ENCODE measurements at places on chromosomes 7 and 10. TPM values are rescaled to one million over a fixed set of nuclear protein-coding genes. Genes with fewer than 3 reads are reported as not detected.

The OR2A7 gene
- total RNA-seq, result 5.4 TPM

The IFIT5 gene
- total RNA-seq, result 25.9 TPM

The WEE2 gene
- total RNA-seq, result 0.14 TPM

The GTF2IRD1 gene
- total RNA-seq, result 0.74 TPM

The ESYT2 gene
- 112 TPM for total RNA-seq

The PON1 gene
- total RNA-seq, result not detected

The GPR26 gene
- not detected for total RNA-seq

The MSMB gene
- not detected for total RNA-seq

The SPDYE11 gene
- total RNA-seq, result not detected

The RAPGEF5 gene
- 0.17 TPM for total RNA-seq

The GNGT1 gene
- total RNA-seq, result not detected

The SNX10 gene
- total RNA-seq, result 5.8 TPM

The PRPS1L1 gene
- not detected for total RNA-seq

The CYP3A7 gene
- total RNA-seq, result not detected

The COL26A1 gene
- total RNA-seq, result not detected

The TMEM106B gene
- total RNA-seq, result 16.9 TPM

The CRHR2 gene
- not detected for total RNA-seq

The LIPM gene
- not detected for total RNA-seq

The PGAM1 gene
- total RNA-seq, result 50.7 TPM

The SUN1 gene
- total RNA-seq, result 104 TPM

The PLCE1 gene
- 0.03 TPM for total RNA-seq

The PDZD7 gene
- 3.1 TPM for total RNA-seq

The SLC13A1 gene
- not detected for total RNA-seq

The TAS2R41 gene
- total RNA-seq, result 0.73 TPM

The CCDC172 gene
- not detected for total RNA-seq

The BEND7 gene
- not detected for total RNA-seq

The AKR1C4 gene
- not detected for total RNA-seq

The CDH23 gene
- total RNA-seq, result 4.6 TPM

The LIPK gene
- total RNA-seq, result not detected

The RPP38 gene
- 14.9 TPM for total RNA-seq

The PLAU gene
- total RNA-seq, result not detected

The STEAP1B gene
- total RNA-seq, result not detected

The ARHGEF5 gene
- 9.0 TPM for total RNA-seq

The ADD3 gene
- 273 TPM for total RNA-seq

The TEX47 gene
- total RNA-seq, result not detected

The GPR15LG gene
- not detected for total RNA-seq

The NKX2-3 gene
- total RNA-seq, result not detected

Measured in CD4-positive, alpha-beta T cell (primary cell).